Stimulated activated CD8-positive, alpha-beta memory T cell treated with anti-CD3 and anti-CD28 coated beads, Interleukin-12 subunit alpha, Interleukin-12 subunit beta, amount 100 ng/mL, for 4 hours (primary cell): ENCODE measurements at places on chromosomes 16 and 17.

GRCh38 chr17:7313088-7313889, 1.9 kb downstream of the GPS2 start:
- no peak for DNase-seq

DNA sequence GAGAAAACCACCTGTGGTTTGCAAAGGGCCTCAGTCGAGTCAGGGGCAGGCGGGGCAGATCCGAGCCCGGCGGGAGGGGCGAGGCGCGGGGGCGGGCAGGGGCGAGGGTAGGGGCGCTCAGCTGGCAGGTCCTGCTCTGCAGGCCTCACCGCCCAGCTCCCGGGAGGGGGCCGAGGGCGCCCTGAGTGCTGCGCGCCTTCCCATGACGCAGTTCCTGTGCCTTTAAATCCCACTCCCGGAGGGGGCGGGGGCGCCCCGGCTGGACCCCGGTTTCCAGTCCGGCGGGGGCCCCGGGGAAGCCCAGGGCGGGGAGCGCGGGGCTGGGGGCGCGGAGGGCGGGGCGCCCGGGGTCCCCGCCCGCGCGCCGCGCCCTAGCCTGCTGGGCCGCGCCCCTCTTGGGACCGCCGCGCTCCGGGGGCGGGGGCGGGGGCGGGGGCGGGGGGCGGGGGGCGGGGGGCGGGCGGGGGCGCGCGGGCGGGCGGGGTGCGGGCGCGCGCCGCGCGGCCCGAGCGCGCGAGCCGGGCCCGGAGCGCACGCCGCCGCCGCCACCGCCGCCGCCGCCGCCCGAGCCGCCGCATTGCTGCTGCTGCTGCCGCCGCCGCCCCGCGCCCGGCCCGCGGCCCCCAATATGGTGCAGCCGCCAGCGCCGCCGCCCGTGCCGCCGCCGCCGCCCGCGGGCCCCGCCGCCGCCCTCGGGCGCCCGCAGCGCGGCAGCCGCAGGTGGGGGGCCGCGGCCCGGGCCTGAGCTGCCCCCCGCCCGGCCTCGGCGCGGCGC, at the start of gene JPH3:
JPH3 (plus strand) TSS at position 508 of the 775 bp plus-strand sequence. CDS start 639 bp downstream, outside the sequence.
- no peak for DNase-seq

DNA sequence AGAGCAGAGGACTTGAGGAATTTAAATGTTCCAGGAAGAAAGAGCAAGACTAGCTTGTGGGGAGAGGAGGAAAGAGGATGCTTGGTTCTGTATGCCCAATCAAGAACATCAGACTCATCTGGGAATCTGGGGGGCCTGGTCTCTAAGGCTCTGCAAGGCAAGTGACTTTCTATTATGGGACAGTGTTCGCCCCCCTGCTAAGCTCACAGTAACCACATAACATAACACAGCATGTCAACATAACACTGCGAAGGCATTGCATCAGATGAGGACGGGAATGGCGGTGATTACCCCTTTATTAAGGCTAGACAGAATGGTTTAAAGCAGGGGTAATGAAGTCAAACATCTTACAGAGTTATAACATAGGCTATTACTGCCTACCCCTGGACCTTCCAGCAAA, 176.6 kb upstream of the IRX6 start:
- no peak for DNase-seq

DNA sequence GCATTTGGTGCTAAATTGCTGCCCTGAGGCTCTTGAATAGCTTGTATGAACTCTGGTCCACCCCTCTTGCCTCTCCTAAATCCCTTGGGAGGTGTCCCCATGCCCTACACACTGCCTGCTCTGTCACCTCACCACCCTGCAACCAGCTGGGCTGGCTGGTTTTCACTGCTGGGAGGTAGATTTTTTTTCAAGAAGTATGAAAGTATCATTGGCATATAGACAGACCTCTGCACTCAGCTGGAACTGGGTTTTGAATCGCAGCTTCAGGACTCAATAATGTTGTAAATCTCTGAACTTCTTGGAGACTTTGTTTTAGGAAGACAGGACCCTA, 184.9 kb downstream of the MSI2 start:
- DNase-seq, result no peak

DNA sequence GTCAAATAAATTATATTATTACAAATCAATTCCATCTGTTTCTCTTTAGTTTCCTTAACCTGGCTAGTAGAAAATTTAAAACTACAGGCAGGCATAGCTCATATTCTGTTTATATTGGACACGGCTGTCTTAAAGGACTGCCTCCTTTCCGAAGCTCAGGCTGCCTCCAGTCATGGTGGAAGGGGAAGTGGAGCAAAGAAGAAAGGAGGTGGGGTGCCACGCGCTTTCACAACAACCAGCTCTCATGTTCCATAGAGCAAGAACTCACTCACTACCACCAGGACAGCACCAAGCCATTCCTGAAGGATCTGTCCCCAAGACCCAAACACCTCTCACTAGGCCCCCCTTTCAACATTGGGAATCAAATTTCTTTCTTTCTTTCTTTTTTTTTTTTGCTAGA, 149.3 kb upstream of the KCNJ18 start:
- no peak for DNase-seq
